ENCODE measurements at places on chromosomes 6 and 20.

GRCh38 chr6:149329529-149329928 is 12.0 kb downstream of the TAB2 start:
- DNase-seq = no peak

- DNase-seq = no peak
Measured at GRCh38 chr20:11912659-11913415, 4.9 kb upstream of the BTBD3 start.

GRCh38 chr6:47152666-47153403 is 110.7 kb upstream of the ADGRF1 start:
- DNase-seq = no peak

- DNase-seq = no peak
Measured at GRCh38 chr6:110683241-110683640, 132.0 kb downstream of the CDK19 start.

DNA sequence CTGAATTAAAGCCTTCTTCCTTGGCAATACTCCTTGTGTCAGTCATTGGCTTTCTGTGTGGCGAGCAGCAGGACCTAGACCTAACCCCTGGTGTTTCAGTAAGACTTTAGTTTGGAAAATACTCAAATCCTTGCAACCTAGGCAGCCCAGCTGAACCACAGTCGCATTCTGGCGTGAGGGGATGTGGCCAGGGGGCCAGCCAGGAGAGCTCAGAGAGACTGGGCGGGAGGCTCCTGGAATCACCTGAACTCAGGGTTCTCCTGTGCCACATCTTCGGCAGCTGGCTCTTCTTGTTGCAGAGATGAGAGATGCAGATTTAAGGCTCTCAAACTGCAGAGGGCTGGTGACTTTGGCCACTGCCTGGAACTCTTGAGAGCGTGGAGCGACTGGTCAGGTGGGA is 102.7 kb downstream of the SYNDIG1 start:
- no peak for DNase-seq

GRCh38 chr6:52310932-52311331 is 26.4 kb upstream of the MCM3 start:
- no peak for DNase-seq

DNA sequence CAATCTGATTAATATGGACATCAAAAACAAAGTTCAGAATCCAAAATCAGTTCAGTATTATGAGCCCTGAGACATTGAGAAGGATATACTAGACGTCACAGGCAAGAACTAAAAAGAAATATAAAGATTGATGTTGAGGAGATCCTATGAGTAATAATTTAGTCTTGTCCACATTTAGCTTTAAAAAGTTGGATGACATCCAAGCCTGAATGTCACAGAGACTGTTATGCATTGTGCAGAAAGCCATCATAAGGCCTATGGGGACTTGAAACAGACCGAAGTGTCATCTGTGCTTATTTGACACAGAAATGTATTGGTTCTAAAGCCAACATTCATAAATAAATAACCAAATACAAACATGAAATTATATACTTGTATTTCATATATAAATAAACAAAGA is 581.8 kb upstream of the MMS22L start:
- DNase-seq = no peak

- DNase-seq = no peak
Measured at GRCh38 chr6:151869787-151870186, 62.3 kb downstream of the ESR1 start.

DNA sequence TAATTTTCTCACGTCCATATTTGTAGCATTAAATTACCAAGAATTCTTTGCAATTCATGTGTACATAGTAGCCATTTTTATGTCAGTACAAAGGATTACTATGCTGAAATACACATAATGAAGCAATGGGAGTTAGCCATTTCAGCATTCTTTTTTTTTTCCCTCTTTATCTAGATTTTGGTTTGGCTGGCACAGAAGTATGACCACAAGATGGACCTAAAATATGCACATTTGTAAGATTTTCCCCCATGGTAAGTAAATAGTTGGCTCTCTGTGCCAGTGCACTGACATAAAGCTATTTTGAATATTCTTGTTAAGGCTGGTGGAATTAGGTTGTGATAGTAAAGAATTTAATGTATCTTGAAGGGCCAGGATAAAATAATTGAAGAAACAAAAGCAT is 486.1 kb upstream of the BTBD3 start:
- DNase-seq = no peak

DNA sequence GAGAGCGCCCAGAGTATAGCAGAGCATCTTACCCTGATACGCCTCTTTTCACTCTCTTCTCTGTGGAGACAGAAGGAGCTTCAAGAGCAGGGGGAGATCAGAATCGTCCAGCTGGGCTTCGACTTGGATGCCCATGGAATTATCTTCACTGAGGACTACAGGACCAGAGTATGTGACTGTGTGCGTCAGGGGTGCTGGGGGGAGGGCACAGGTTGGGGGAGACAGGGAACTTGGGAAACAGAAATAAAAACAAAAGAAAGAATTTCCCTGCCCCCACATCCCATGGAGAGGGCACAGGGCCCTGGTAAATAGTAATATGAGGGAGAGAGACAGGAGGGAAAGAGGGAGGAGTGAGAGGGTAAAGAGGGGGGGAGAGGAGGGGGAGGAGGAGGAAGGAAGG is 3.0 kb upstream of the C4A start:
- DNase-seq = no peak

GRCh38 chr20:50095476-50096078 is 17.4 kb downstream of the UBE2V1 start:
- no peak for DNase-seq

GRCh38 chr20:3383878-3384495 is 23.5 kb downstream of the DNAAF9 start:
- no peak for DNase-seq

DNA sequence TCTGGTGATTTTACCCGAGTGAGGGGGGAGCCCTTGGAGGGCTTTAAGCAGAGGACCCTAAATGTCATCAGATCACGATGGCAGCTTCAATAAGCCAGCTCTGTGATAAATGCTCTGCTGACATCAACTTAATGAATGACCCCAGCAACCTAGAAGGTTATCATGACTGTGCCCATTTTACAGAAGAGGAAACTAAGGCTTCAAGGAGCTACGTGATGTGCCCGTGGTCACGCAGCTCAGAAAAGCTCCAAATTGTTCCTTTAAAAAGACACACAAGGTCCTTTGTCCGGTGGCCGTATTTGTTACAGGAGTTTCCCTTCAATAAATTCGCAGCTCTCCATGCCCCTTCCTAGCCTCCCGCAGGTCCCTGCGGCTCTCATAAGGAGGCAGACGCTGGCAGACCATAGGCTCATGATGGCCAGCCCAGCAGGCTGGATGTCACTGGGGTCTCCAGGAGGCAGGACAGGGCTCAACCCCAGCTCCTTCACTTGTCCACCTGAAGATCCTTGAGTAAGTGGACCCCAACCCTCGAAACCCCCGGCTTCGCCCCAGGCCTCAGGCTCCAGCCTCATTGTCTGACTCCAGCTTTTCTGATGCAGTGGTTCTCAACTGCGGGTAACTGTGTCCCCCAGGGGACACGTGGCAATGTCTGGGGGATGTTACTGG is 106.4 kb downstream of the BMP7 start:
- no peak for DNase-seq

GRCh38 chr20:2385496-2385895 is 4.8 kb downstream of the TGM6 start:
- DNase-seq = no peak

DNA sequence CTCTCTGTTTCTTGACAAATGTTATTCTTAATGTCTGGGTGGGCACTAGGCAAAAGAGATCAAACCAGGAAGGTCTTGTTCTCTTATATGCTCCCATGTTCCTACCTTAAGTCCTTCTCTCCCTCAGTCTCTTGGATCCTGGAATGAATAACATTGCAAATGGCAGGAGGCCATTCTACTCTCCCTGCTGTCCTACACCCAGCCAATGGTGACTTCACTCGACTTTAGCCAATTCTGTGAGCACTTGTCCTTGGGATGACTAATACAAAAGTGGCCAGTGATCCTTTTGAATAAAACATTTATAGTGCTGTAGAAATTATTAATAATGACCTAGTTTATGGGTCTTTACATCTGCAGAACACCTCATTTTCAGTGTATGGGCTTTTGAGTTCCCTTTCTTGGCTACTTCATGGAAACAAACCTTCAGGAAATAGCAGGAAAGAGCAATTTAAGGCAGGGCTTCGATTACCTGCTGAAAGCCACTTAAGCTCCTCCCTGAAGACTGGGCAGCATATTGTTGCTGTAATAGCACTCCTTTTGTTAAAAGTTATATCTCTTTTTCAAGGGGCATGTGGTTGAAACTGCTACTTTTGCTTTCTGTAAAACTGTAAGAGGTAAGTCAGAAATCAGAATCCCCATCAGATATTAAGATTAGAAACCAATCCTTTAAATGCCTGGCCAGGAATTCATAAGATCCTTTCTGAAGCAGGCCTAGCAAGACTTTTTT is 10.5 kb downstream of the OTOR start:
- no peak for DNase-seq

DNA sequence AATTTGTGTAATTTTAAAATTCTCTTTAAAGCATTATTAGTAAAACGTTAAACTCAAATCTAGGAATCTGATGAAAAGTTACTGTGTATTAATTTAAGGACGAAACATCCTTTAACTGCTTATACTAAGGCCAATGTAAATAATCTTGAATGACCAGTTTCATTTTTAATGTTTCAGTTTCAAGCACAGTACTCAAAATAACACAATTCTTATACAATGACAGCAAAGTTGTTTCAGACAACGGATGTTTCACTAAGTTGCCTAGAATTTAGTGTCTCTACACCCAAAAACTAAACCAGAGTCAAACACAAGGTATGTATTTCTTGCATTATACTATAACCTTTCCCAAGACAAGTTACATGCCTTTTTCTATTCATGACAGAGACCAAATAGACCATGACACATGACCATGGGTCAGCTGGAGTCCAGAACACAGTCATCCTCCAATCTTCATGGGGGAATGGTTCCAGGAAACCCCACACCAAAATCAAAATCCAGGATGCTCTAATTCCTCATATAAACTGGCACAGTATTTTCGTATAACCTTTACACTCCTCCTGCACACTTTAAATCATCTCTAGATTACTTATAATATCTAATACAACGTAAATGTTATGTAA is 7.7 kb downstream of the PHIP start:
- no peak for DNase-seq

DNA sequence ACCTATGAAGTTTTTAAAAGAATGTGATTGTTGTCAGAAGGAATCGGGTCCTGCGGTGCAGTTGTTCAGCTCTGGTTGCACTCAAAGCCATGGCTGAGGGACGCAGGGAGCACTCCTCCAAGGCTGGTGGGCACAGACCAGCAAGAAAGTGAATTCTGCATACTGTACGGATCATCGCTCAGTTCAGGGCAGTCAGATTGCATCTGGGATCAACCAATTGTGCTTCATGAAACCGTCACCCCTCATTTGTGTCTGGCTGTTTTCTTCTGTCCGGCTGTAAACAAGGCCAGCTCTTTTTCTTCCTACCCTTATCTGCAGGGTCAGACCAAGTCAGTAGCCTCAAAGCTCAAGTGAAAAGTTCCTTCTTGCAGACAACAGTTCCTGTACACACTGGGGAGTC is 478.3 kb downstream of the TFAP2A start:
- no peak for DNase-seq

- DNase-seq = no peak
Measured at GRCh38 chr6:15465212-15465611, 197.6 kb downstream of the DTNBP1 start.

DNA sequence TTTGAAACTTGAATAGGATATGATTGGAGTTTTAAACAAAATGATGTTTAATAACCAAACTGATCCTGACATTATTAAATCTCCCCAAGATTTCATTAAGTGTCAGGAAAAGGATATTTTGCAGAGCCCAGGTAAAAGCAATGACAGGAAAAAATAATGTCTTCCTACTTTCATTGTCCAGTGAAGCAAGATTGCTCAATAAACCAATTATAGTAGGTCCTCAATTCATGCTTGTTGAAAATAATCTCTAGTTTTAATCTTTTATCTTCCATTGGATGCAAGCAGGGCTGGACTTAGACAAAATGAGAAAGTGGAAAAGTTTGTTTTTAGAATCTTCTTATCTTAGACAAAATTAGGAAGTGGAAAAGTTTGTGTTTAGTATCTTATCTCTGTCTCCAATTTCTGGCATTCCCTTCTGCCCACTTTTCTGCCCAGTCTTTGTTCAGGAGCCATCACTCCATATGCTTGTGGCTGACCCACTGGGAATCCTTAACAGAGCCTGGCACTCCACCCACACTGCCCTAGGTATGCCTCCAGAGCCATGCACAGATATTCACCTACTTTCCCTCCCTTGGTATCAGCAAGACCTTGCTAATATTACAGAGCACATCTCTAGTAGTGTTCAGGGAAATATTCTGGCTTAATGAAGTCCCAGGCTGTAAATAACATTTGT is 57.0 kb upstream of the CARMIL1 start:
- DNase-seq = no peak

- DNase-seq = no peak
Measured at GRCh38 chr6:45590696-45591184, 213.0 kb upstream of the SUPT3H start.

DNA sequence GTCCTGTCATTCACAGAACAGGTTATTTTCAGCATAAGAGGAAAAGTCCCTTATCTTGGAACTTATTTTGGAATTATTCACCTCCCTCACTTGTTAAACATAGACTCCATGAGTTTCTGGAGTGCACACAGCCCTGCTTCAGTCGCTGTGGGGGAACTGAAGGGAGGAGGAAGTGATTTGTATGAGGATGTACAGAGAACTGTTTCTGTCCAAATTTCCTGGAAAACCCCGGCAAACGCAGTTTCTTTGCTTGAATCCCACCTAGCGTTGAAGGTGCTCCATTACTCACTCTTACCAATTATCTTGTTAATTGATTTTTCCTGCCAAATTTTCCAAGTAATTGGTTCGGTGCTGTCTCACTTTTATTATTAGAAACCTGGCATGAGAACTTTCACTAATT is 78.0 kb upstream of the AGPAT4 start:
- no peak for DNase-seq

DNA sequence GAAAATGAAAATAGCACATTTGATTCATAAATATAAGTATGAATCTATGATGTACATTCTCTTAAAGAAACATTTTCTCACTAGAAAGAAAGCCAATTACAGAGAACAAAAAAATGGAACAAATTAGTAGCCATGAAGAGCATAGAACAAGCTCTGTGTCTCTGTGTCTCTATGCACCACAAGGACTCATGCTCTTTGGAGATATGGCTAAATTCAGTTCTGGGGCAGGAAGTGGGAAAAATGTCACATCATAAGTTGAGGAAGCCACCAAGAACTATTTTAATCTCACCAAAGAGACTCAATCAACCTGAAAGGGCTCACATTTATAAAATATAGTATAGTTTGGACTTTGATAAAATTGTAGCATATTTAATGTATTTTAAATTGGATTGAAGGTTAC is 1259.8 kb upstream of the GJE1 start:
- no peak for DNase-seq

- DNase-seq = no peak
Measured at GRCh38 chr6:45892696-45893245, 122.9 kb downstream of the CLIC5 start.

- no peak for DNase-seq
Measured at GRCh38 chr20:46775806-46776205, 66.4 kb downstream of the SLC2A10 start.

GRCh38 chr6:69887714-69888345 is 21.5 kb downstream of the COL19A1 start:
- no peak for DNase-seq
